ENCODE measurements at places on chromosomes 7 and 10.

- no peak for DNase-seq
These were observed 188.3 kb downstream of the WDR37 start for GRCh38 chr10:1244493-1244892.

- no peak for DNase-seq
These were observed 603.9 kb downstream of the PTPRN2 start for GRCh38 chr7:157983502-157984422.

DNA sequence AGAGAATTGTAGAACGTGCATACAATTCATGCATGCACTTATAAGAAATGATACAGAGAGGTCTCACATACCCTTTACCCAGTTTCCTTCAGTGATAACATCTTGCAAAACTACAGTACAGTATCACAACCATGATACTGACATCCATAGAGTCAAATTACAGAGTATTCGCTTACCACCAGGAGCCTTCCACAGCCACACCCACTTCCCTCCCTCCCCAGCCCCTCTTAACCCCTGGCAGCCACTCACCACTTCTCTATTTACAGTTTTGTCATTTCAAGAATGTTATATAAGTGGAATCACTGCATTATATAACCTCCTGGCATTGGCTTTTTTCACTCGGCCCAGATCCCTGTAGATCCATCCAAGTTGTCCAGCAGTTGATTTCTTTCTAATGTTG, 143.8 kb downstream of the ZNF248 start:
- DNase-seq, result no peak

- no peak for DNase-seq
These were observed 720.8 kb downstream of the AUTS2 start for GRCh38 chr7:70319057-70319456.

GRCh38 chr7:157827863-157828160, 491.0 kb downstream of the DNAJB6 start:
- no peak for DNase-seq

DNA sequence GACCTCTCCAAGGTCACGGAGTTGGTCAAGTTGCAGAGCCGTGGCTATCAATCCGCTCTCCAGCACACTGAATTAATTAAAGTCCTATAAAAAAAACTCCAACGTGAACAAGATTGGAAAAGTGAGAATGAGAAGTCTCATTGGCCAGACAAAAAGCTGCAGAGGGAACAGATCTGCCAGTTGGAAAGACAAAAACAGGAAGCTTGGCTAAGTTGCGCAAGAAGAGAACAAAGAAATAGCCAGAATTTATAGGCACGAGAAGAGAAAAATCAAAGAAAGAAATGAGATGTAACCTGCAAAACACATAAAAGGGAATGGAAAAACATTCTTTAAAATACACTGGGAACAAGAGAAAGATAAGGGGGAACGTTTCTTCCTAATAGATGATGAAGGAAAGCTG, 45.7 kb upstream of the CRTAC1 start:
- DNase-seq, result no peak

DNA sequence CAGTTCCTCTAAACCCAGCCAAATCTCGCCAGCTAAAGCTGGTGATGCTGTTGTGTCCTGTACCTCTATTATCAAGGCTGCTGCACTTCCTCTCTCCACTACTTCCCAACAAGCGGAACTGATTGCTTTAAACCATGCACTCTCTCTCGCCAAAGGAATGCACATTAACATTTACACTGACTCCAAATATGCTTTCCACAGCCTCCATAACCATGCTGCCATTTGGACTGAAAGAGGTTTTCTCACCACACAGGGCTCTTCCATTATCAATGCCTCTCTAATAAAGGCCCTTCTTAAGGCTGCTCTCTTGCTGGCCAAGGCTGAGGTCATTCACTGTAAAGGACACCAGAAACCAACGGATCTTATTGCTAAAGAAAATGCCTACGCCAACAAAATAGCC, 11.4 kb upstream of the LRRC61 start:
- DNase-seq, result no peak

- DNase-seq, result no peak
These were observed 195.7 kb upstream of the PTN start for GRCh38 chr7:137539111-137539715.

DNA sequence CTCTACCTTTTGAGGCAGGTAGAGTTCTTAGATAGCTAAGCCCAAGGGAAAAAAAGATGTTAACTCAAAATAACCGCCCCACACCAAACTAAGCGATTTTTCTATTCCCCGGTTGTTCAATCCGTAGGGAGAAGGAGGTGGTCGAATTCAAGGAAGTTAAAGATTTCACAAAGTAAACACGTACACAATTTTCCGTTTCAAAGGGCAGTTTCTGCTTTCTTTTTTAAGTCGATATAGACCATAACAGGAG, 842 bp downstream of the KBTBD2 start:
- DNase-seq, result no peak

DNA sequence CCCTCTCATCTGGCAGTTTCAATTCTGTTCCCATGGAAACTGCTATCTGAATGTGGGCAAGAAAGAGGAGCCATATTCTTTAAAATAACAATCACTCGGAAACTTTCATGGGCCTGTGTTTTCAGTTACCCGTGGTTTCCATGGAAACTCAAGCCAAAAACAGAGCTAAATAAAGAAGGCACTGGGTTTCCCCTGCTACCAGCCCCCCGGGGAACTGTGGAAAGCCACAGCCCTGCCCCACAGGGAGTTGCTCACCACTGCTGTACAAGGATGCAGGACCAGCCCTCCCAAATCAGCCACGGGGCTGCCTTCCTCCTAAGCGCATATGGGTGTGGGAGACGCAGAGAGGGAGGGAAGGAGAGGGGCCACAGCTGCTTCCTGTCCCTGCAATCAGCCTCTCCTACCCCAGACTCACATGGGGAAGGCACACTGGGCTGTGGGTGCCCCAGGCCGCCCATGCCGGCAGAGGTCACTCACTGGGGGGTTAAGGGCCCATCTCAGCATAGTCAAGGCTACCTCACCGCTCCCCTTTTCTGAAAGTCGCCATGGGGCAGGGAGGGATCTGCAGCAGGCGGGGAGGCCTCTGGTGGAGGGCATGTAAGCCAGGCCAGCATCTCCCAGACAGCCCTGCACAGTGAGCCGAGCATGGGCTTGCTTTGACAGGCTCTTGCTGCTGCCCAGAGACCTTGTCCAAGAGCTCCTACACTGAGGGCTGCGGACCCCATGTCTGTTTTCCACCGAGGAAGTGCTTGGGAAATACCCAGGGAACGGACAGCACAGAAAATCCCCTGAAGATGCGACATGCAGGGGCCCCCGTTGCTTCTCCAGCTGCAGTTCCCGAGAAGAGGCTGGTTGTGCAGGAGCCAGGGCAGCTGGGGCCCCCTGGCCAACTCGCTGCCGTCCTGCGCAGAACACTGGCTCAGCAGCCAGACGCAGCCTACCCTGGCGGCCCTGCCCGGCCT, 157.3 kb upstream of the PPP2R2D start:
- DNase-seq, result no peak

DNA sequence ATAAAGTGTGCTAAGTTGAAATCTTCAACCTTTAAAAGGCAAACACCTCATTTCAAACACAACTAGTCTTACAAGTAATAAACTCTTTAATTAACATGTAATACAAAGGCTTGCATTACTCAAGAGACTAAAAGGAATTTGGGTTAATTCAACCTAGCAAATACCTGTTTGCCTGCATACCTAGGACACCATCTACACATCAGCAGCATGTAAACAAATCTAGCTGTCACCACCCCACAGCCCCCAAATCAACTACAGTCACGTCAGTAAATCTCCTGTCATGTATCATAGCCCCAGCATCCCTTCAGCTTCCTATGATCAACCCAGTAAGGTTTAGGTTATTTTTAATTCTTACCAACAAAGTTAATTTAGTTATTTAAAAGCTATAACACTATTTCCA, 33.5 kb downstream of the ZNF800 start:
- no peak for DNase-seq

GRCh38 chr10:98623176-98623575, 176.4 kb upstream of the HPS1 start:
- DNase-seq, result no peak

- DNase-seq, result no peak
These were observed 65.6 kb upstream of the MKI67 start for GRCh38 chr10:128191847-128192246.

GRCh38 chr10:128874331-128874730, 592.7 kb upstream of the MGMT start:
- DNase-seq, result no peak

GRCh38 chr10:109934958-109935793, 11.9 kb upstream of the XPNPEP1 start:
- DNase-seq, result no peak

- DNase-seq, result no peak
These were observed 163.1 kb upstream of the NPVF start for GRCh38 chr7:25391295-25391861.

- no peak for DNase-seq
These were observed 35.2 kb upstream of the FZD1 start for GRCh38 chr7:91228927-91229558.

GRCh38 chr10:101779544-101780186, 3.6 kb downstream of the NPM3 start:
- DNase-seq, result peak; percentile 74

DNA sequence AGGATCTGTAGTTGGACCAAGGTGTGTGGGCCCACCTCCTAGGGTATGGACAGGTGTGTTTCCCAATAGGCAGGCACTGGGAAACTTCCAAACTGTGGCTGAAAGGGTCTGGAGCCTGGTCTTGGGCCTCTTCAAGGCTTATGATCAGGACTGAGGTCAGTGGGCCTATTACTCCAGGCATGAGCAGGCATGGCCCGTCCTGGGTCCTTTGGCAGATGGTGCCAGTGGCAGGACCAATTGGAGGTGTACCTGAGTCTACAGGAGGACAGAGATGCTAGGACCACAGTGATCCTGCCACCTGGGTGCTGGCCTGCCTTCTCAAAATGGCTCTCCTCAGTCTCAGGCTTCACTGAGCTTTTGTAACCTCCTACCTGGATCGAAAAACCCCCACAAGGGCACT, 95.4 kb downstream of the RAB18 start:
- no peak for DNase-seq

DNA sequence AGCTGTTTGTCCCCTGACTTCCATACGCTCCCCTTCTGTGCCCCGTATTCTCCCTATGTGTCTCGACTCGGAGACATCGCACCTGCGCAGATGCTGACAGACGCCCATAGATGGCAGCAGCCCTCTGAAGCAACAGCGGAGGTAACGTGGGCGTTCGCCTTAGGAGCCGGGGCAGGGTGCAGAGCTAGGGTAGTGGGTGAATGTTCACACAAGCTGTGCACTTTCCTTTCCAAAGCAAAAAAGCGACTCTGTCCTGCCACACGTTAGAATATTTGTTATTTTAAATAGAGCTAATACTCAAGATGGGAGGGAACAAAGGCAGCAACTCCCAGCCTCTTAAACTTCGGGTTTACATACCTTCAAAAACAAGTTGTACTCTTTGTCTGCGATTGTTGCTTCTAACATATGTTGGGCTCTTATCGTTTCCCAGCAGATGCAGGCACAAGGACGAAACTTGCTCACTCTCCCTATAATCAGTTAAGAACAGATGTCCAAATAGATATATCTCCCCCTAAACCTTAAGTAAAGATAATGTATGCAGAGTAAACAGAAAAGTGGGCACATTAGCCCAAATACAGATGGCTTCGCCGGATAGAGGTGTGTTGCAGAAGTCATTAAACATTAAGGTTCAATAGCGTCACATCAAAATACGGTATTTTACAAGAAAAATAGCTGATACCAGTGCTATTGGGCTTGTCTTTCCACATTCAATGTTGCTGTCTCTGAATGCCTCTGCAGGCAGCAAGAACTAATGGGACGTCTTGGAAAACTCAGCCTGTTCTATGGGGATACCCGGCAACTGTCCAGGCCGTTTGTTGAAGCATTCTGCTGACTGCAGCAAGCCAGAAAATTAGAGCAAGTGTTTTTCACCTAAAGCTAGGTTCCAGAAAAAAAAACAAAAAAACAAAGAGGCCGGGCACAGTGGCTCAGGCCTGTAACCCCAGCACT, 340.3 kb upstream of the PRKCQ start:
- peak; percentile 60 for DNase-seq

- DNase-seq, result no peak
These were observed 70.7 kb upstream of the STEAP4 start for GRCh38 chr7:88377434-88377833.

- no peak for DNase-seq
These were observed 501.0 kb downstream of the GLRX3 start for GRCh38 chr10:130637089-130637676.

GRCh38 chr7:127119517-127119916, 133.2 kb downstream of the GRM8 start:
- no peak for DNase-seq

DNA sequence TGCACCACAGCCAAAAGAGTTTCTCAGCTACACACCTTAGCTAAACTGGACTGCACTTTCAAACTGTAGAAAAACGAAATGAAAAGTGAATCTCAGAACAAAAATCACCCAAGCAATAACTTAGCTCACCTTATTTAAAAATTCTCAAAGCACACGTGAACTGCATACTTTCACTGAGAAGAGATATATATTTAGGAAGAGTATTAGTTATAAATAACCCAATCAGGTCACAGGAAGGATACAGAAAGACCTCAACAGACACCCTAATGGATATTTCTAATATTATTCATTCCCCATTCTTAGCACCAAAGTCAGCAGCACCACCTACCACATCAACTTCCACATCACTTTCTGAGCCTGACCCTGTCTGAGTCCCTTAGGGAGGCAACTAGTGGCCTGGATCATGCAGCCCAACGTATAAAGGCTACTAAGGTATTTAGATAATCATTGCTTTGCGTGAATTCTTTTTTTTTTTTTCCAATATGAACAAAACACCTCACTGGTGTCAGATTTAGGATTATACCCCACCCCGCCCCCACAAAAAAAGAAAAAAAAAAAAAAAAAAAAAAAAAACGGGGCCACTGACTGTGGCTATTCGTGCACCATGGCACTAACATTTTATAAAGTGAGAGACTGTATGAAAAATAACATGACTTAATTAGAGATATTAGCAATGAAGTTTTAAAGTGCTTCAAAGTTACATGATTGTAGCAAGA, 2.6 kb downstream of the ABI1 start:
- no peak for DNase-seq

DNA sequence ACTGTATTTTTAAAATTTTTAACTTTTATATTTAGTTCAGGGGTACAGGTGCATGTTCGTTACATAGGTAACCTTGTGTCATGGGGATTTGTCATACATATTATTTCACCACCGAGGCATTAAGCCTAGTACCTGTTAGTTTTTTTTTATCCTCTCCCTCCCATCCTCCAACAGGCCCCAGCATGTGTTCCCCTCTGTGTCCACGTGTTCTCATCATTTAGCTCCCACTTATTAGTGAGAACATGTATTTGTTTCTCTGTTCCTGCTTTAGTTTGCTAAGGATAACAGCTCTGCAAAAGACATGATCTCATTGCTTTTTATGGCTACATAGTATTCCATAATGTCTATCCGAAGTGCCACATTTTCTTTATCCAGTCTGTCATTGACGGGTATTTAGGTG, 22.4 kb upstream of the ITGA8 start:
- DNase-seq, result no peak

DNA sequence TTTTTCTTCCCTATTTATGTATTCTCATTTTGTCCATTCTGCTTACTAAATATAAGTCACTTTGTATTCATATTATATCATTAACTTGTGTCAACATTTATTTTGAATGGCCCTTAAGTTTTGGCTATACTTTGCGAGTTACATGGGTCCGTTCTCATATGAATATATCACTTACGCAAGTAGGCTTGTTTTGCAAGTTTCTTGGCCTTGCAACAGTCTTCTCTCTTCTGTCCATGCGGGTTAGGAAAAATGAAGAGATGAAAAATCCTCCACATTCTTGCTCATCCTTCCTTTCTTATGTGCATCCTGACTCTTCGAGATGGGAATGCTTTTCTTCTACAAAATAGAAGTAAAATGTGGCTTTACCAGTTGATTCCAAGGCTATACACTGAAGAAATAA, 82.8 kb downstream of the GPR158 start:
- DNase-seq, result no peak

GRCh38 chr10:31508882-31509281, 189.9 kb downstream of the ZEB1 start:
- DNase-seq, result no peak

All from stimulated activated CD8-positive, alpha-beta memory T cell treated with anti-CD3 and anti-CD28 coated beads, Interleukin-7, amount 100 ng/mL, for 1 hour (primary cell).